Kidney (tissue), 22 donors: ENCODE measurements at places on chromosomes 6 and 20.

DNA sequence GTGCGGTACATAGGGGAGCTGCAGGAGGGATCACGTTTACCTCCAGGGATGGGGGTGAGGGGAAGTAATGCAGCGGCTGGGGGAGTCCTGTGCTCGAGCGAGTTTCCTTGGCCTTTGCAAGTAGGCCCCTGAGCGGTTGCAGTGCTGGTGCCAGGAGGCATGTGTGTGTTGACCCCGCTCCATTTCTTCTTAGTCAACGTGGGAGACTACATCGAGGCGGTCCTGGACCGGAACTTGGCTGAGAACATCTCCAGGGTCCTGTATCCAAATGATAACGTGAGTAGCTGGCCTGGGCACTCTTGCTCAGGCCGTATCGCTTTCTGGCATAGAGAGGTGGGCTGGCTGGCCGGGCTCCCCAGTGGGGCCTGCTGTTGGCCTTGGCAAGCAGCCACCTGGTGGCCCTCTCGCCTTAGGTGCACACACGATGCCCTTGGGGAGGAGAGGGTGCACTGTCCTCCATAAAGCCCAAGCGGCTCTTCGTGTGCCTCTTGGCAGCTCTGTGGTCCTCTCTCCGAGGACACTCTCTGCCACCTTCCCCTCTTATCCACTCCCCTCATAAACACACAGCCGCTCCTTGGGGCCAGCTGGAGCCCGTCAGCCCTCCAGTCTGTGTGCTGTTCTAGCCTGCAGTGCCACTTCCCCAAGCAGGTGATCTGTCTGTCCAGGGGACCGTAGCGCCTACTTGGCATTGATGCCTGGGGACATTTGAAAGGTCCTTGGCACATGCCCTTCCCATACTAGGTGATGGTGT is 29.3 kb downstream of the PYGB start:
- DNase-seq, result no peak

GRCh38 chr20:59307270-59307669 is 6.9 kb downstream of the EDN3 start:
- no peak for DNase-seq

DNA sequence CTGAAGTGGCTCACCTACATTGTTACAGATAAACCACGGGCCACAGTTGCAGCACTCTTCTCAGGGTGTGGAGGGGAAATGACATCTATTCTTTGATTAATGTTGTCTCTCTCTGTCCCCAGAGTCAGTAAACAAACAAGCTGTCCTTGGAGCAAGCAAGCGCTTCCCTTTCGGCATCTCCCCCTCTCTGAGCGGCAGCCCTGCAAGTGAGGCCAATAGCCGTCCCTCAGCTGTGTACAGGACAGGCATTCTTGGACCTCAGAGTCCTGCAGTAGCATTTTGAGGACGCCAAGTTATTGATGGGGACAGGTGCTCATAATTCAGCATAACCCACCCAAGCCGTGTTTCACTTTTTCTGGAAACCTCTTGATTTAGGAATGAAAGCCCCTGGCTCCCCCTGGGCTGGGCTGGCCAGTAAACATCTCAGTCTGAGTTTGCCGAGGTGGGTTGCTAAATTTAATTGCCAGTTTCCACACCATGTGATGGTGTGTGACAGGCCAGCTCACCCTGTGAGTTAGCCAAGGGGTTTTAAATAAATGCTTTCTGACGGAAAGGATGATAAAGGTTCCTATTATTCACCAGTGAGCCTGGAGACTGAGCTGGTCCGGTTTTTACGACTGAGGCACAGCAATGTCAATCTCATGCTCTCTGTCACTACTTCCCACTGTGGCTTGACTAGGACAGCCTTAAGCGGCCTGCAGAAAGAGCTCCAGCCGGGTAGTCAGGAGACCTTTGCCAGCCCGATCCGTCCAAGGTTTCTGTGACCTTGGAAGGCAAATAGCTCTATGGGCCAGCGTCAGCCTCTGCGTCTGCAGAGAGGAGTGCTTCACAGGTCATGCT is 214.8 kb upstream of the RREB1 start:
- DNase-seq, result no peak

DNA sequence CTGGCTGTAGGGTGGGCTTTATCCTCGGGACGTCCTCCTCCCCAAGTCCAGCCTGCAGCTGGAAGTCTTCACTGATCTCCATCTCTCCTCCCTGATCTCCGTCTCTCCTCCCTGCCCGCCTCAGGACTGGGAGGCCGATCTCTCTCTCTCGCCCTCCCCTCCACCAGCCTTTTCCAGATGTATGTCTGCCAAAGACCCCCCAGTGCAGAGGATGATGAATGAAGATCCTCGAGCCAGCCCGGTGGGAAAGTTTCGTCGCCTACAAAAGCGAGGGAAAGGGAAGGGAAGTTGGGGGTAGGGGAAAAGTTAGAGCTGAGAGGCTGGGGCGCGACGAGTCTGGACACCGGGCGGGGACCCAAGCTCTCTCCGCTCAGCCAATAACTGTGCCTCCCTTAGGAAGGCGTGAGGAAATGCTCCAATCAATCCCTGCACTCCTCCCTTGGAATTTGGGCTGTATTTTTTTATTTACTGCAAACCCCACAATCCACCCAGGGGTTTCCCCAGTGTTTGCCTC is 595 bp upstream of the SRF start:
- DNase-seq, result no peak
